GM18507 (cell line): ENCODE measurements at places on chromosomes 7 and 10.

- no peak for DNase-seq
Observed at GRCh38 chr7:101106386-101106785, 20.5 kb upstream of the SERPINE1 start.

- DNase-seq: no peak
Observed at GRCh38 chr10:103690281-103690680, 165.1 kb downstream of the SH3PXD2A start.

GRCh38 chr7:26603631-26604030 is 260.8 kb downstream of the SKAP2 start:
- DNase-seq: no peak

- no peak for DNase-seq
Observed at GRCh38 chr7:5424749-5425506, 1.3 kb upstream of the TNRC18 start.

DNA sequence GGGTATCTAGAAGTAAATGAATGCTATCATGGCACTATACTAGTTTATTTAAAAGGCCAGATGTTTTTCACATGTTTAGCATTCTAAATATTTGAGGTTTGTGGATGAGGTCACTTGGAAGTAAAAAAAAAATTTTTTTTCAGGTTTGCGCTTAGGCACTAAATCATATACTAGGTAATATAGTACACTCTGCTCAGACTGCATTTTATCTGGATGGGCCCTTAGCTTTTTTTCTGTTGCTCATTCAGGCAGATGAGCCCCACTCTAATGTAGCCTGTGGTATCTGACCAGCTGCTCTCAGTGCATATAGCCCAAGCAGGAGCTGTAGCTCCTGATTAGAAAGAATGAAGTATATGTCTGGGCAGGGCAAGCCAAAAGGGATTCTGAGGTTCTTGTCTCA is 210.1 kb downstream of the AUTS2 start:
- DNase-seq: no peak

- DNase-seq: no peak
Observed at GRCh38 chr7:111324228-111324627, 233.3 kb downstream of the LRRN3 start.

GRCh38 chr10:114375047-114375446 is 29.3 kb downstream of the AFAP1L2 start:
- no peak for DNase-seq

- no peak for DNase-seq
Observed at GRCh38 chr10:36388166-36388565, 737.2 kb upstream of the ANKRD30A start.

GRCh38 chr7:42831718-42832522 is 80.0 kb downstream of the C7orf25 start:
- DNase-seq: no peak
